ENCODE measurements at places on chromosomes 2 and 18.
A peak's percentile ranks its signal among the peaks of the same experiment; 100 is the strongest.

GRCh38 chr2:206836722-206837121, 71.3 kb downstream of the FASTKD2 start:
- no peak for DNase-seq

- DNase-seq, result no peak
Measured at GRCh38 chr18:70523035-70523791, 234.4 kb downstream of the SOCS6 start.

DNA sequence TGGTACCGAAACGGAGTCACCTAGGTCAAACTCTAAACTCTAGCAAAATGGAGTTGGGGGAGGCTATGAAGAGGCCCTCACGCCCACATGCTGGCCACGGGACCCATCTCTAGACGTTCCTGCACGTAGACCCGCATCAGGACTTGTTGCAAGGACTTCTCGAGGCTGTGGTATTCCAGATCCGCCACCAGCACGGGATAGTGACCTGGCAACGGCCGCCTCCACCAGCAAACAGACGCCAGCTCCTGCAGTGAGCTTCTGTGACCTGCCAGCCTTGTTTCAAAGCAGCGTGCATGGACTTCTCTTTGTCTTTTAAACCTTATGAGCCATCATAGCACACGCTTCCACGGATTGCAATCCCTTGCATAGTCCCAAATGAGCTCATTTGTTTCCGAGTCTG, 40.3 kb upstream of the RALBP1 start:
- DNase-seq, result no peak

GRCh38 chr2:71482055-71482454, 28.7 kb downstream of the DYSF start:
- no peak for DNase-seq

DNA sequence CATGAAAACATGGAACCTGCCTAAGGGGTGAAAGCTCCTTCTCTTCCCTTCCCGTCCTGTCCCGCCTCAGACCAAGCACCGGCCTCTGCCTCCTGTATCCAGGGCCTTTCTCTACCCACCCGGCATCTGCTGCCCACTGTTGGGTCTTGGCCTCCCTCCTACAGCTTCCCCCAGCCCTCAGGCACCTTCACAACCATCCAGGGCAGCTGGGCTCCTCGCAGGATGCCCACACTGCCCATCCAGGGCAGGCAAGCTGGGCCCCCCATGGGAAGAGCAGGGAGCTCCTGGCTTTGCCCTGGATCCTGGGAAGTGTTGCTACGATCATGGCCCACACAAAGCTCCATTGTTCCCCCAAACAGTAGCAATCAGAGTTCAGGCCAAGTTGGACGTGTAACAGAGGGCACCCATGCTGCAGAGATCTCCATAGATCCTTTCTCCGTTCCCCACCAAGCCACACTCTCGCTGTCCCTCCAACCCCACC, 206.6 kb downstream of the NDUFA10 start:
- DNase-seq, result peak; percentile 1

GRCh38 chr2:220569112-220569897, 941.9 kb downstream of the SLC4A3 start:
- no peak for DNase-seq

- DNase-seq, result no peak
Measured at GRCh38 chr2:27086724-27087593, at the start of gene KHK. Gene KHK, plus strand, starts transcription at chr2:27086772. Its CDS starts 488 bp downstream, at chr2:27087260.

- no peak for DNase-seq
Measured at GRCh38 chr2:54065411-54065810, 50.0 kb upstream of the ACYP2 start.

DNA sequence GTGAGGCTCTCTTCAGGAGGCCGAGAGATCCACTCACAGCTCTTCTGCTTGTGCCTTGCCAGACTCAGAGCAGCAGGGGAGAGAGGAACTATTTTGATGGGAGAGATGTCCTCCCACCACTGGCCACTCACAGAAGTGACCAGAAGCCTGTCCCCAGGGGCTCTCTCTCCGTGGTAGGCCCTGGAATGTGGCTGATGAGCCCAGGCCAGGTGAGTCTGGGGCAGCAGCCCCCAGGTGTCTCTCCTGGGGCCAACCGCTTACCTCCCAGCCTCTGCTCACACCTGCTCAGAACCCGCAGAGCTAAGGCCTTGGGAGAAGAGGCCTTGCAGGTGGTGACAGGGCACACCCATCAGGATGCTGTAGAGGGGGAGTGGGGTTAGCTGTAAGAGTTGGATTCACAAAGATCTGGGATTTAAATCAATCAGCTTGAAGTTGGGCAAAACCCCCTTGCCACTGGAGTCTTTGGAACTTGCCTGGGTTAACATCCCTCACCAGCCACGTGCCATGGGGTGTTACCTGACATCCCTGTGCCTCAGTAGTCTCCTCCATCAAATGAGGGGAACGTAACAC, 29.1 kb upstream of the ASB18 start:
- DNase-seq, result no peak

- no peak for DNase-seq
Measured at GRCh38 chr2:47269316-47270232, 114.5 kb upstream of the STPG4 start.

DNA sequence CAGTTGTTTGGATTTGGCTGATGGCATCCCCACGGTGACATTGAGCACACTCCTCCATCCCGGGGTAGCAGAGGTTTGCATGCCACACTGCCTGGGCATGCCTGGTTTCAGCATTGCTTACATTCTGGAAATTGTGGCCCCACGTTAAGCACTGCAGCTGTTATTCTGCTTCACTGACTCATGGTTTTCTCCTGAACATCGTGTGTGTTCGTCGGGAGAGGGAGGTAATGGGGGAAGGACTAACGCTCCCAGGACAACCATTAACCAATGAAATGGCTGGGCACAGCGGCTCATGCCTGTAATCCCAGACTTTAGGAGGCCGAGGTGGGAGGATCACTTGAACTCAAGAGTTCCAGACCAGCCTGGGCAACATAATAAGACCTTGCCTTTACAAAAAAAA, 28.2 kb upstream of the YWHAQ start:
- DNase-seq, result no peak

GRCh38 chr2:203246646-203247045, 7.8 kb downstream of the CYP20A1 start:
- no peak for DNase-seq

DNA sequence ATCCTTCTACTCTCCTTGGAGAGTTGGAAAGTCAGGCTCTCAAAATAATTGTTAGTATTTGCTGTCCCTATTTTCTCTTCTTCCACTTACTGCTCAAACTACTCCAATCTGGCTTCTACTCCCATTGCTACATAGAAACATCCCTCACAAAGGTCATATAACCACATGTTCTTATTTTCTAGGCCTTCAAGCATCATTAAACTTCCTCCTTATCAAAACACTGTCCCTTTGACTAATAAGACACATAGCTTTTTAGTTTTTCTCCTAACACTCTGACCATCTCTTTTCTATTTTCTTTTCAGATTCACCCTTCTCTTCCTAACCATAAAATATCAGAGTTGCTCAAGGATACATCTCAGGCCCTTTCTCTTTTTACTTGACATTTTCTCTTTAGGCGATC, 148.3 kb downstream of the MBD2 start:
- DNase-seq, result no peak

- no peak for DNase-seq
Measured at GRCh38 chr2:170095380-170095779, 82.6 kb upstream of the MYO3B start.

DNA sequence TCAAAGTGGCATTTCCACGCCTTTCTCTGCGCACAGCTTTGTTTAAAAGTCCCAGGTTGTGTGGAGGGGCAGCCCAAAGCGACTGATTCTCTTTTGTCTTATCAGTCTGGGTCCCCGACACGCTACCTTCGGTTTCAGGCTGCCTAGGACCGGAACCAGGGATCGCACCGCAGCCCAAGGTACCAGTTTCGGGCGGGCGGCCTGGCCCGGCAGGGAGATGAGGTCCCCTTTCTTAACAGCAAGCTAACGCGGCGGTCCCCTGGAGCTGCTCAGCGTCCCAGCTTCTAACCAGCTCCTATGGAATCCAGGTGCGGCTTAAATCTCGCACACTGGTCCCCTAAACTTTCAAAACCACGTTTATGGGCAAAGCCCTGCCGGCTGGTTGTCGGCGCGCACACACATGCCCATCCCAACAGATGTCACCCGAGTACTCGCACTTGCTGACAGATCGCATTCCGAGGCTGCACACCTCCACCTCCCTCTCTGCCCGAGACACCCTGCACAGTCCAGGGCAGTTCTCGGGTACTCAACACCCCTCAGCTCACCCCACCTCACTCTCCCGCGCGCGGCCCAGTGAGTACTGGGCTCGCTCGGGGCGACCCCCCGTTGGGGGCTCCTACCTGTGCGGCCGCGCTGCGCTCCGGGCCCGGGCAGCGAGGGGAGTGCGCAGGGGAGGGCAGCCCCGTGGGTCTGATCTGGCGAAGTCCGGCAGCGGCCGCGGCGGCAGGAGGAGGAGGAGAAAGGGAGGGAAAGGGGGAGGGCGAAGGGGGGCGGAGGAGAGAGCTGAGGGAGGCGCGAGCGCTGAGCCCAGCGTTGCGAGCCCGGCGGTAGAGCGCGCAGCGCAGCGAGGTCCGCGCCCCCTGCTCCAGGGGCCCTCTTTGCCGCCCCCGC, at the start of gene EFEMP1:
Gene EFEMP1 (minus strand): TSS at position 692 of the 891 bp plus-strand sequence. CDS start 1,342 bp downstream, outside the sequence.
- no peak for DNase-seq

DNA sequence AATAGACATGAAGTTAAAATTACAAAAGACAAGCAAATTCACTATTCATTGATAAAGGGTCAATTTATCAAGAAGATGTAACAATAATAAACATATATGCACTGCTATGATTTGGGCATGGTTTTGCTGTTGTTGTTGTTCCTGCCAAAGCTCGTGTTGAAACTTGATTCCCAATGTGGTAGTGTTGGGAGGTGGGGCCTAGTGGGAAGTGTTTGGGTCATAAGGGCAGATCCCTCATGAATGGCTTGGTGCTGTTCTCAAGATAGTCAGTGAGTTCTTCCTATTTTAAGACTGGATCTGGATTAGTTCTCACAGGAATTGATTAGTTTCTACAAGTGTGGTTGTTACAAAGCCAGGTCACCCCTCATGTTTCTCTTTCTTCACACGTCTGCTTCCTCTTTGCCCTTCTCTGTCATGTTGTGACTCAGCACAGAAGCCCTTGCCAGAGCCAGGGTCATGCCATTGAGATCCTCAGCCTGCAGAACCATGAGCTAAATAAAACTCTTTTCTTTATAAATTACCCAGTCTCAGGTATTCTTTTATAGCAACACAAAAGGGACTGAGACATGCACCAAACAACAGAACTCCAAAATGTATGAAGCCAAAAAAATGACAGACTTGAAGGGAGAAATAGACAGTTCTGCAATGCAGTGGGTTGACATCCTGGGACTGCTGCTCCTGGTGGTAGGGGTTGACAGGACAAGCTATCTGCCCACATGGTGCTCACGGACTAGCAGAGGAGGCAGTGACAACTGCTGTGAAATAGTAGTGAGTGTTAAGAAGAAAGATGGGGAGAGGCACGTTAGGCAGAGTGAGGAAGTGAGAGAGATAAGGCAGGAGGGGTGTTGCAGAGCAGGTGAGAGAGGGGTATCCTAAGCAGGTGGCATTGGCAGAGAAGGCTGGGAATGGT, 18.6 kb upstream of the SKA1 start:
- DNase-seq, result no peak

GRCh38 chr2:234309431-234309830, 187.4 kb downstream of the ARL4C start:
- DNase-seq, result no peak

- no peak for DNase-seq
Measured at GRCh38 chr2:187679454-187679853, 125.2 kb upstream of the TFPI start.

DNA sequence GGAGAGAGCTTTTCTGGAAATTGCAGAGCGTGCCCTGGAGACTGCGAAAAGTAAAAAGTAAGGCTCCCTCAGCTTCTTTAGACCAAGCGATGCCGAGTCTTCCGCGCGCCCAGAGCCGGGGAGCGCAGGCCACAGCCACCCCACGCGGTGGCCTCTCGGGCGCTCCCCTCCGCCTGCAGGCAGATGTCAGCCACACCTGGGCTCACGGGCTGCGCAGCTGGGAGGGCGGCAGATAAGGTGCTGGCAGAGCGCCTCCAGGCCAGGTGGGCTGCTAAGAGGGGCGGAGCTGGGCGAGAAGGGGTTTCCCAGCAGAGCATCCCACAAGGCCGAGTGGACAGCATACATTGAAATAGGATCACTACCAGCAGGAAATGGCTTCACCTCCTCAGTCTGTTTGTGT, 81.7 kb downstream of the ARHGEF4 start:
- no peak for DNase-seq

- no peak for DNase-seq
Measured at GRCh38 chr2:5359397-5359796, 332.8 kb upstream of the SOX11 start.

GRCh38 chr18:39348757-39349156, 1783.2 kb upstream of the CELF4 start:
- no peak for DNase-seq

GRCh38 chr2:14336759-14337382, 295.6 kb upstream of the LRATD1 start:
- DNase-seq, result no peak

- DNase-seq, result no peak
Measured at GRCh38 chr2:64952096-64952495, 37.1 kb upstream of the SLC1A4 start.

- DNase-seq, result no peak
Measured at GRCh38 chr2:11530864-11531465, 2.9 kb upstream of the GREB1 start.

- DNase-seq, result no peak
Measured at GRCh38 chr18:37316468-37316867, 249.1 kb downstream of the CELF4 start.

GRCh38 chr2:161969159-161969558, 104.9 kb downstream of the DPP4 start:
- DNase-seq, result no peak

GRCh38 chr2:9765611-9766531, 77.4 kb upstream of the TAF1B start:
- no peak for DNase-seq

GRCh38 chr18:51765606-51766360, 568.3 kb upstream of the MEX3C start:
- DNase-seq, result no peak

DNA sequence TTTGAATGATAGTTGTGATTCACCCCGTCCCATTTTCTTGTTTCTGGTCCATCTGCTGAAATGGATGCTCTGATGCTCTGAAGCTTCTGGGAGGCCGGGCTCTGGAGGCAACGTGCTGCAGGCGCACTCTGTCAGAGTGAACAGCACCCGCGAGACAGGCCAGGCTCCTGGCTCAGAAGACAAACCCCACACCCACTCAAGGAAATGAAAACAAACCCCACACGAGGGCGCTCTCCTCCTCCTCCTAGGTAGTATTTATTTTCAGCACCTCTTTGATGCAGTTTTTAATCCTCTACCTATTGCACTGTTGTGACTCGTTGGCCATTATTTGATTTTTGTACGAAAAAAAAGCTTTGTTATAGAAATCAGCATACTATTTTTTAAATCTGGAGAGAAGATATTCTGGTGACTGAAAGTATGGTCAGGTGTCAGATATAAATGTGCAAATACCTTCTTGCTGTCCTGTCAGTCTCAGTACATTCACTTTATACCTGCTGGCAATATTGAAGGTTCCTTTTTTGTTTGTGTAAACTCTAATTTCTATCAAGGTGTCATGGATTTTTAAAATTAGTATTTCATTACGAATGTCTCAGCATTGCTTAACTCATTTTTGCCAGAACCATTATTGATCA, 10.3 kb upstream of the CHST10 start:
- peak; percentile 52 for DNase-seq

GRCh38 chr2:25822190-25823117, 55.8 kb downstream of the ASXL2 start:
- peak; percentile 49 for DNase-seq
